ENCODE measurements at places on chromosomes 2 and 18.

GRCh38 chr18:55314031-55314430 is 274.0 kb downstream of the TCF4 start:
- no peak for DNase-seq

DNA sequence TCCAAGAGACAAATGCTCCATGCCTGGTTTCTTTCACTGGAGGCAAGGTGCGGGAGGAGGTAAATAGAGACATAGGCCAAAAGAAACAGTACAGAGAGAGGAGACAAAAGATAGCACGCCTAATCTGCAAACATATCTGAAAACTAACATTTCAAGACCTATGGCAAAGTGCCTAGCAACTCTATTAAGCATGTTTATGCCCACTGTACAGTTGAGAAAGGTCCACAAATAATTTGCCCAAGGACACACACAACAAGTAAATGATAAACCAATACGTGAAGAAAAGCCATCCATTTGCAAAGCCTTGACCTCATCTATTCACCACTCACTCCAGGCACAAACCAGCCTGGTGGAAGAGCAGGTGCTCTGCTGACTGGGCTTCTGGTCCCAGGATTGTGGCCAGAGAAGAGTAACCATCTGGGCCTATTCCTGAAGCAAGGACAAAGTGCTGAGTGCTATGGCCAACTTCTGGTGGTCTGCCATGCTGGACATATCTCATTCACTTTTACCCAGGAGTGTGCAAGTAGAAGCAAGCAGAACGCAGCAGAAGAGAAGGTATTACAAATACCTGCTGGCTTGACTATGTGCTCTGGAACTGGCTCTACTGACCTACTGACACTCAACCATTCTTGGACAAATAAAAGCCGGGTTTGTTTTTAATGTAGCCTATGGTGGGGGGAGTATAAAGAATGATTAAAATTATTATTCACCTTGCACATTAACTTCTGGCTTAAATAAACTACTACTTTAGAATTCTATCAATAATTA is 25.3 kb downstream of the TMEM131 start:
- DNase-seq, result no peak

DNA sequence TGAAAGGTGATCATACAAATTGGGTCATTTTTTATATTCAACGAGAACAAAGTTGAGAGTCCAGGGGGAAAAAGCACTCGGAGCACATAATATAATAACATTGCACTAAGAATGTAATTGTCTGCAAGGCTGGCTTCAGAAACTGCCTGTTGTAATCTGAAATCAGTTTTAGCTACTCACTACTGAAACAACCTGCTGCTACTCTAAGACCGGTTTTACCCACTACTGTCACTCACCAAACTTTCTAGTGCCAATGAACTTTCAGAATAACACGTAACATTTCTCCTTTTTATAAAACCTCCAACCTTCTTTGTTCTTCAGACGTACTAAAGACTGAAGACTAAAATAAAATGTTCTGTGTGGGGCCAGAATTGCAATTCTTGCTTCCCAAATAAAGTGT is 11.5 kb upstream of the CYB5A start:
- no peak for DNase-seq

GRCh38 chr18:13291745-13292447 is 73.3 kb downstream of the LDLRAD4 start:
- DNase-seq, result no peak

DNA sequence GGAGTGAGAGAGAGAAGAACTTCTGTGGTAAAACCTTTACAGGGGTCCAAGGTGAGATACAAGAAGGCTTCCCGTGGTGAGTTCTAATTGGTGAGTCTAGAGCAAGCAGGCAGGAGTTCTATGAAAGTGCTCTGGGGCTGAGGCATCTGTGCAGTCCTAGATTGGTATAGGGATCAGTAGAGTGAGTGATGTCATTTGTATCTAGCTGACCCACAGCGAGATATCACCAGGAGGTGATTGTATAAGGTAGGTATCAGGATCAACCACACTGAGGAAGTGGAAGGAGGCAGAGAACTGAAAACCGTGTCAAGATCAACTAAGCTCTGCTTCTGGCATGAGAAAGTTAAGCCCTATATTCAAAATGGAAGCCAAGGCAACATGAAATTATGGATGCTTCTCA is 1648.9 kb upstream of the TMEFF2 start:
- no peak for DNase-seq

DNA sequence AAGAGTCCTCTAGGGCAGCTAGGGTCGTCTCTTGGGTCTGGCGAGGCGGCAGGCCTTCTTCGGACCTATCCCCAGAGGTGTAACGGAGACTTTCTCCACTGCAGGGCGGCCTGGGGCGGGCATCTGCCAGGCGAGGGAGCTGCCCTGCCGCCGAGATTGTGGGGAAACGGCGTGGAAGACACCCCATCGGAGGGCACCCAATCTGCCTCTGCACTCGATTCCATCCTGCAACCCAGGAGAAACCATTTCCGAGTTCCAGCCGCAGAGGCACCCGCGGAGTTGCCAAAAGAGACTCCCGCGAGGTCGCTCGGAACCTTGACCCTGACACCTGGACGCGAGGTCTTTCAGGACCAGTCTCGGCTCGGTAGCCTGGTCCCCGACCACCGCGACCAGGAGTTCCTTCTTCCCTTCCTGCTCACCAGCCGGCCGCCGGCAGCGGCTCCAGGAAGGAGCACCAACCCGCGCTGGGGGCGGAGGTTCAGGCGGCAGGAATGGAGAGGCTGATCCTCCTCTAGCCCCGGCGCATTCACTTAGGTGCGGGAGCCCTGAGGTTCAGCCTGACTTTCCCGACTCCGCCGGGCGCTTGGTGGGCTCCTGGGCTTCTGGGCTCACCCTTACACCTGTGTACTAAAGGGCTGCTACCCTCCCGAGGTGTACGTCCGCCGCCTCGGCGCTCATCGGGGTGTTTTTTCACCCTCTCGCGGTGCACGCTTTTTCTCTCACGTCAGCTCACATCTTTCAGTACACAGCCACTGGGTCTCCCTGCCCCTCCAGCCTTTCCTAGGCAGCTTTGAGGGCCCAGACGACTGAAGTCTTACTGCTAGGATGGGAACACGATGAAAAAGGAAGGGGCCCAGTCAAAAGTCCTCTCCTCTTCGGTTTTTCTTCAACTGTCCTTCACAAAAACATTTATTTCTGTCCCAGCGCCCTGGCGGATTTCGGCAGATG is 8.1 kb downstream of the SIX2 start:
- DNase-seq, result no peak

DNA sequence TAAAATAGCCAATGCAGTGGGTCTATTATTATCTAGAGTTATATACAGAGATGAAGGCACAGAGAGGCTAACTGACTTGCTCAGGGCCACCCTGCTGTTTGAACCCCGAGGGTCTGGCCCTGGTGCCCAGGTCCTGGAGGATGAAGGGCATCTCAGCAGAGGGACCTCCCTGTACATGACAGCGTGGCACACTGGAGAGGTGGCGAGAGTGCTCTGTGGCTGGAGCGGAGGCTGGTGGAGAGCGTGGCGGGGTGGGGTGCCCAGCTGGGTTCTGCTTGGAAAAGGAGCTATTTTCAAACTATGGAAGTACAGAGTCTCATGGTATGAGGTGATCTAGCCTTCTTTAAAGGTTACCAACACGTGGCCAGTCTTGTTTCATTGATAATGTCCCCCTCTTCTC is 35.8 kb downstream of the GREB1 start:
- no peak for DNase-seq

DNA sequence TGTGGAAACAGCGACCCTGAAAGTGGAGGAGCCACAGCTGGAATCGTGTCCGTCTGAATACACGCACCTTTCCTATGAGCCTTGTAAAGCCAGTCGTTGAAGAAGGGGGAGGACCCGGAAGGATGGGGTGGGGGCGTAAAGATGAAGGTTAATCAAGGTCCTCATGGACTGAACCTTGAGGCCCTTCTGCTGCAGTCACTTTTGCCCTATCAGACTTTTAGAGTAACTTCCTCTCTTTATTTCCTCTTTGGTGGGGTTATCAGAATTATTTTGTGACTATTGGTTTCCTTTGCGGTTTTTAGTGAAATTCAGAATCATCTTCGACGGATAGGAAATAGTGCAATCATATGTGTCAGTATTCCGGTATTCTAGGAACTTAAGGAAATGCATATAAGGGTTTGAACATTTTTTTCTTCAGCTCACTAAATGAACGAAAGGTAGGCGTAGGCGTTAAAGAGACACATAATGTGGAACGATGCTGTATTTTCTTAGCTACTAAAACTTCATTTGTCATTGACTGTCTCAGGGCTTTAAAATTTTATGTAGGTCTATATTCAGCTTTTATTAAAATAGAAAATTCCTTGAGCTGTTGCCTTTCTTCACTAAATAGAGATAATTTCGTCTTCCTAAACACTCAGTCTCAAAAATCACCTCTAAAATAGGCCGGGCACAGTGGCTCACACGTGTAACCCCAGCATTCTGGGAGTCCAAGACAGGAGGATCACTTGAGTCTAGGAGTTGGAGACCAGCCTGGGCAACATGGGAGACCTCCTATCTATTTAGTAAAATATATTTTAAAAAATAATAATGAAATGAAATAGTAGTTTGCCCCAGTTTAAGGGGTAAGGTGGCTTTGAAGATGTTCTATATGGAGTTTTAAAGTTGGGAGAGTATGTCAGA is 1.4 kb upstream of the YES1 start:
- DNase-seq, result no peak

DNA sequence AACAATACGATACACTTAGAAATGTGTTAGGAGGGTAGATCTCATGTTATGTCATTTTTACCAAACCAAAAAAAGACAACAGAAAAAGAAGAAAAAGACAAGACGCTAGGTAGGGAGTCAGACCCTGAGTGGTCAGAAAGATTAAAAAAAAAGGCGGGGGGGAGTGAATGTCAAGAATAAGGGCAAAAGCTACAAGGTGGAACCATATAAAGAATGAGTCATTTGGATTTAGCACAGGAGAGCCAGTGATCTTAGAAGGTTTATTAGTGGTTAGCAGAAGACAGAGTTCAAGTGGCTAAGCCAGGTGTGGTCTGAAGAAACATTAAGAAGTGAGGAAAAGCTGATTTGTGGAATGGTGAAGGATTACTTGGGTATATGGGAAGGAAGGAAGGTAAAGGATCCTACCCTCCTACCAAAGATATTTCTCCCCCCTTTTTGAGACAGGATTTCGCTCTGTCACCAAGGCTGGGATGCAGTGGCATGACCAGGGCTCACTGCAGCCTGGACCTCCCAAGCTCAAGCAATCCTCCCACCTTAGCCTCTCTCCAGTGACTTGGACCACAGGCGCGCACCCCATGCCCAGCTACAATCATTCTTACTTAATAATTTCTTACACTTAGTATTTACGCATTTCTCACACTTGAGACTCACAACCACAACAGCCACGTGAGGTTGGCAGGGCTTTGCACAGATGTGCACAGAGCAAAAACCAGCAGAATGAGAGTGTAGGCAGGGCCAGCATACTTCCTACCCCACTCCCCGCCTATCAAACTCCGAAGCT is 2.6 kb downstream of the DSC2 start:
- no peak for DNase-seq

GRCh38 chr2:217943446-217944321 is 59.1 kb downstream of the TNS1 start:
- DNase-seq, result no peak

DNA sequence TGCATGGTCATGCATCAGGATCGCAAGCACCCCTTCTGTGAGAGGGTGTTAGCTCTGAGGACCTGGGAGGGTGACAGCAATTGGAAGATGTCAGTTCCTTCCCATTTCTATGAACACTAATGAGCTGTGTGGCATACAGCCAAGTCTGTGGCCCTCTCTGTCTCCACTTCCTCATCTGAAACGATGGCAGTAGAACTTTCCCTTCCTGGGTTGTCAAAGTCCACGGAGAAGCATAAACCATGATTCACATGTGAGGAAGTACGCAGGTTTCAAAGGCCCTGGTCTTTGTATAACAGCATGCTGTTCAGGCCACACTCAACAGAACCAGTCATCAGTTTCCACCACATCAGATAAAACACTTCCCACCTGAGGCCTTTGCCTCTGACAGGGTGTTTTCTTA is 167.4 kb upstream of the RAB6C start:
- DNase-seq, result no peak

- no peak for DNase-seq
Measured at GRCh38 chr2:42008241-42008921, 39.4 kb upstream of the PKDCC start.

DNA sequence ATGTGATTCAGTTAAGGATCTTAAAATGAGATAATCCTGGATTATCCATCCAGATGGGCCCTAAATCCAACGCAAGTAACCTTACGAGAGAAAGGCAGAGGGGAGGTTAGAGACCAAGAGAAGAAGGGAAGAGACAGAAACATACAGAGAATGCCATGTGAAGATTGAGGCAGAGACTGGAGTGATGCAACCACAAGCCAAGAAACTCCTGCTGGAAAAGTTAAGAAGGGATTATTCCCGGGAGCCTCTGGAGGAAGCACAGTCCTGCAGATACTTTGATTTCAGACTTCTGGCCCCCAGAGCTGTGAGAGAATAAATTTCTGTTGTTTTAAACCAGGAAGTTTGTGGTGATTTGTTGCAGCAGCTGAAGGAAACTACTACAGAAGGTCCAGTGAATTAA is 992.7 kb downstream of the BCL11A start:
- no peak for DNase-seq

DNA sequence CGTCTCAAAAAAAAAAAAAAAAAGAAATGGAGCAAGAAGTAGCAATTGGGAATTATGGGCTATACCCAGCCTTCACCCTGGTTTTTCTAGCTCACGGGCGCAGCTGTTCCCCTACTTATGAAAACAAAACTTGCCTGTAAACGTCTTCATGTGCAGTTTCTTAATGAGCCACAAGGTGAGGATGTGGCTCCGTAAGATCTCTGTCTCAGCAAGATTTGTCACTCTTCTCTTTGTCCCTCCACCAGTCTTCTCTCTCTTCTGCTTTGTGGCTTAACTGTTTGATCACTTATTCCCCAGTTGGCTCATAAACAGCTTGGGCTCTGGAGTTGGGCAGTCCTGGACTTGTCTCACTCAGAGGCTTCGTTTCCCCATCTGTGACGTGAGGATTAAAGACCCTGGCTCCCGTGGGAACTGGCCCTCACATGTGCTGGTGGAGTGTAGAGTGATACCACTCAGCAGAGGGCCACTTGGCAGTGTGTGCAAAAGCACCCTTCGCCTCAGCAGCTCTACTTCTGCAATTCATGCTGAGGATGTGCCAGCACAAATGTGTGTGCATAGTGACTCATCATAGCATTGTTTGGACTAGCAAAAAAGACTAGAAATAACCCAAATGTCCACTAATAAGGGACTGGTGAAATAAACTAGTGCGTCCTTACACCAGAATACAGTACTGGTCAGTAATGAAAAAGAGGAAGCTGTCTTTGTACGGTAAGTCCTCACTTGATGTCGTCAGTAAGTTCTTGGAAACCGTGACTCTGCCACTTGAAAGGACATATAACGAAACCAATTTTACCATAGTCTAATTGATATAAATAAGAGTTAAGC is 8.7 kb downstream of the CEP68 start:
- peak; percentile 26 for DNase-seq

GRCh38 chr18:70621710-70622109 is 332.9 kb downstream of the SOCS6 start:
- DNase-seq, result no peak

- no peak for DNase-seq
Measured at GRCh38 chr2:60794271-60794863, 38.3 kb downstream of the PAPOLG start.

- DNase-seq, result no peak
Measured at GRCh38 chr2:147937744-147938349, 82.7 kb downstream of the ORC4 start.

- no peak for DNase-seq
Measured at GRCh38 chr2:126856403-126856802, 42.3 kb upstream of the TEX51 start.

GRCh38 chr18:79242246-79242645 is 153.5 kb upstream of the NFATC1 start:
- no peak for DNase-seq

GRCh38 chr18:42736074-42736473 is 379.4 kb downstream of the RIT2 start:
- DNase-seq, result no peak

GRCh38 chr2:24830786-24831185 is 37.6 kb downstream of the CENPO start:
- no peak for DNase-seq

All from NCI-H2107 (cell line).